ENCODE measurements at places on chromosomes 12 and 14.

GRCh38 chr14:38279572-38279971 is 23.7 kb upstream of the CLEC14A start:
- DNase-seq = no peak

GRCh38 chr14:99026471-99026870 is 245.5 kb downstream of the BCL11B start:
- no peak for DNase-seq

DNA sequence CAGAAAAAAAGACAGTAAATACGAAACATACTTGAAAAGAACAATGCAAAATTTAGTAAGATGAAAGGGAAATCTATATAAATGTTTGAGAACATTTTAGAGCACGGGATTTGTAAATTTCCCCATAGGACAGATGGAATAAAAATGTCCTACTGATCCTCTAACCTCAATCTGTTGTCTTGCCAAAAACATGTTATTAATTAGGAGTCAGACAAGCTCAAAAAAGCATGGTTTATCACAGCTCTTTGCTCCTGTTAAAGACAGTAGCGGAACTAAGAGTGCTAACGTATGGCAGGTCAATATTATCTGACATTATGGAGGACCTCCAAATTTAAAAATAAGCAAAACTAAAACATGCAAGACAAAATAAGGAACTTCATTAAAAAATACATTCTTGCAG is 12.9 kb downstream of the GMFB start:
- no peak for DNase-seq

DNA sequence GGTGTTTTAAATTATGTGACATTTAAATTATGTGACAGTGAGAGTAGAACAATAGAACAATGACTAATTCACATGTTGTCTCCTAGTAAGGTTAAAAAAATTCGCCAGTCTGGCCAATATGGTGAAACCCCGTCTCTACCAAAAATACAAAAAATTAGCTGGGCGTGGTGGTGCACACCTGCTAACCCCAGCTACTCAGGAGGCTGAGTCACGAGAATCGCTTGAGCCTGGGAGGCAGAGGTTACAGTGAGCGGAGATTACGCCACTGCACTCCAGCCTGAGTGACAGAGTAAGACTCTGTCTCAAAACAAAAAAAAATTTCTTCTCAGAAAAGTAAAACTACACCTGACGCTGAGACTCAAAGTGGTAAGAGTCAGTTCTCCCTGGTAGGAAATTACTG is 2.7 kb downstream of the CS start:
- DNase-seq = no peak

- DNase-seq = no peak
Observed at GRCh38 chr14:22598896-22599244, 770 bp downstream of the ABHD4 start.
